ENCODE measurements at places on chromosomes 13 and 19. TPM values are rescaled to one million over a fixed set of nuclear protein-coding genes. Genes with fewer than 3 reads are reported as not detected.

Gene ZNF546
- polyA plus RNA-seq = 6.2 TPM

DNA sequence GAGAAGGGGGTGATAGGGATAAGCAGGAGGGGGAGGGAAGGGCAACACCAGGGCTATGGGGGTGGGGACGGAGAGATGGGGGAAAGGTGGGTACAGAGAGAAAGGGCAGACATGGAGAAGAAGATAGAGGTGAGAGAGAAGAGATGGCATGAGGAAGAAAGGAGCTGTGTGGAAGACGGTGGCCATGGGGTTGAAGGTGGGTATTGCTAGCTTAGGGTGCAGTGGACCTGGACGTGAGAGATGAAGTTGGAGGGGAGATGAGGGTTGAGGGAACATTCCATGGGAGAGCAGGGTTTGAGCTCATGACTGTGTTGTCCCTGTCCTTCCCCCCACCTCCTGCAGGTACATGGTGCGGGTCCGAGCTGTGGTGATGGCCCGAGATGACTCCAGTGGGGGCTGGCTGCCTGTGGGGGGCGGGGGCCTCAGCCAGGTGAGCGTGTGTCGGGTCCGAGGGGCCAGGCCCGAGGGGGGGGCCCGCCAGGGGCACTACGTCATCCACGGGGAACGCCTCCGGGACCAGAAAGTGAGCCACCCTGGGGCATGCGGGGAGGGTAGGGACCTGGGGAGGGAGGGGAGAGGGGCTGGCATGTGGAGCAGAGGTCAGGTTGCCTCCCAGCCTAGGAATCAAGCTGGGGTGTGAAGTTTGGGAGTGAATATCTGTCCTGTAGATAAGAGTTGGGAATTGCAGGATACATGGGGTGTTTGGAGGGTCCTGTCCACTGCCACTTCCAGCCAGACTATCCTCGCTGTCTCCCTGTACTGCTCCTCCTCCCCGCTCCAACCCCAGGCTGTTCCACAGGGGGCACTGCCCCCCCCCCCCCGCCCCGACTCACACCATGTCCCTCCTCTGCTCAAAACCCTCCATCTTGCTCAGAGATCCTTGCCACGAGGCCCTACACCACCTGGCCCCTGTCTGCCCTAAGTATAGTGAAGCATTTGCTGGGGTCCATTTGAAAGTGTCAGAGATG is 1.7 kb downstream of the SPRED3 start:
- H3K4me1 ChIP-seq = peaks cover 21% of the 10 kb centered on the region
- peaks cover 12% of the 10 kb centered on the region for H3K36me3 ChIP-seq
- peaks cover 14% of the 10 kb centered on the region for H3K27me3 ChIP-seq

Gene PINLYP
- 0.66 TPM for polyA plus RNA-seq

DNA sequence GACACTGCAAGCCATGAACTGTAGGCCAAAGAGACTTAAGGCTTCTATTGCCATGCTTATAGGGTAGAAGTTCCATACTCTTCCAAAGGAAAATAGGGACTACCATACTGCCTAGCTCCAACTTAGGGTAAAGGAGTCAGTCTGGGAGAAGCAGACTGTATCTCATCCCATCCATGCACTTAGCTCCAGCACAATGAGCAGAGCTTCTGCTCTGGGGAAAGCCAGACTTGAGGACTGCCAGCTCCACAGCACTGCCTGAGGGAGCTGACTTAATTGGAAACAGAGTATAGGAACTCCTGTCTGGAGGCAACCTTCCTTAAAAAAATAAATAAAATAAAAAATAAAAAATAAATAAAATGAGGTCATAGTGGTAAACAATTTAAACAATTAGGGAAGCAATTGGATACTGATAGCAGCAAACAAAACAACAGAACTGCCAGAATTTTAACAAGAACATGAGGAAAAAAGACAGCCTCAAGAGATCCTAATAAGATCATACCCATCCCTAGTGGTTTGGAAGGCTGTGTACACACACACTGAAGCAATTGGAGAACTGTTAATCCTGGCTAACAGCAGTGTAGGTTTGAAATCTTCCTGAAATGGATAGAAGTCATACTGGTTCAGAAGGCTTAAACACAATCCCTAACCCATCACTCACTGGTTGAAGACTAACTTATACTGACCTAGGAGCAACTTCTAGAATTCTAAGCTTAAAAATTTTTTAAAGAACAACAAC is 550.1 kb downstream of the TBC1D4 start:
- no peak for DNase-seq
- H3K36me3 ChIP-seq = no peaks in the 10 kb centered on the region
- H3K27me3 ChIP-seq = no peaks in the 10 kb centered on the region
- H3K4me1 ChIP-seq = no peaks in the 10 kb centered on the region

All from psoas muscle (tissue), 8 donors.